CD4-positive, alpha-beta memory T cell (primary cell): ENCODE measurements at places on chromosomes 1 and 21. TPM values are rescaled to one million over a fixed set of nuclear protein-coding genes. Genes with fewer than 3 reads are reported as not detected.

DNA sequence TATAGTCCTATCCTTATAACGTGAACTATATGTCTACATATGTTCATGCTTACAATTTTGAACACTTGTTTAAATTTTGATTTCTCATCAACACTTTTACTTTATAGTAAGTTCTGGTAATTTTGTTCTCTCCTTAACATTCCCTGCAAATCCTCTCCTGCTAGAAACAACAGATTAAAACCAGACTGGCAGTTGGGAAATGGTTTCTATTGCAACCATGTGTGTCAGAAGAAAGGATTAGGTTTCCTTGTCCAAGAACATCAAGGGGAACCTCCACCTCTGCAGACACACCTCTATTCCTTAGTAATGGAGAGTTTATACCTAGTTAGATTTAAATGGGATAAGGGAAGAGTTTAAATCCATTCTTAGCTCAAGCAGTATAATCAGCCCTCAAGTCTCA lies 3.3 kb upstream of the WARS2 start:
- H3K27me3 ChIP-seq, result no peaks in the 10 kb centered on the region
- H3K36me3 ChIP-seq, result no peaks in the 10 kb centered on the region
- H3K4me1 ChIP-seq, result peaks cover 27% of the 10 kb centered on the region
- H3K4me3 ChIP-seq, result no peak overlapping the region
- no peak overlapping the region for H3K27ac ChIP-seq
- DNase-seq, result no peak

DNA sequence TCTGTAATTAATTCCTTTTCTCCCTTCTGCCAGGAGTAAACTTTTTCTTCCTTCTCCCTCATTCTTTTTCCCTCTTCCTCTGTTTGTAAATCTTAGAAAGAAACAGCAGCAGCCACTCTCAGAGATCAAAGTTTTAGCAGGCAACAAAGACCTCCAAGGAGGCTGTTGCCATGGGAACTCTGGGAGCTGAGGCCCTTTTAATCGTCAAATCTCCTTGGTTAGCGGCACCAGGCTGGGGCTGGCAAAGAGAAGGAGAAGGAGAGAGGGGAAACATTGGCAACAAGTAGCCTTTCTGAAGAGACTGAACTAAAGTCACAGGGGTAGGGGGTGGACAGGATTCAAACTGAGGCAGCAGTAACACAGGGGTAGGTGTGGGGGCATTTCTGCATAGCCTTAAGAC lies 25.2 kb downstream of the ILDR2 start:
- no peaks in the 10 kb centered on the region for H3K36me3 ChIP-seq
- H3K27ac ChIP-seq, result no peak overlapping the region
- no peak for DNase-seq
- H3K27me3 ChIP-seq, result peaks cover 4% of the 10 kb centered on the region

DNA sequence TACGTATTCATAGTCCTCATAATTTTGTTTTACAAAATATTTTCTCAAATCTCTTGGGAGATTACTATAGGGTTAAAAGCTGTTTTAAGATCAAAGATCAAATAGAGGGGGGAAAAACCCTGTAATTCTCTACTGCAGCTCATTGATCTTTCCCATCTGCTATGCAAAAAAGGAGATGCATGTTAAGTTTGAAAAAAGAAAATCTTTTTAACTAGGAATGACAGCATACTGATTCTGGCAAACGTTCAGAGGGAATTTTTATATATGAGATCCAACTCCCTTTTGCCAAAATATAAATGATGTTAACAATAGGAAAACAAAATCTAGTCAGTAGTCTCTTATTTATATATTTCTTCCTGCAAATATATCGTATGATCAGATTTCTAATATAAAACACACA lies 69.1 kb downstream of the SMYD3 start:
- no peak overlapping the region for H3K4me3 ChIP-seq
- H3K27me3 ChIP-seq, result no peaks in the 10 kb centered on the region
- H3K36me3 ChIP-seq, result no peaks in the 10 kb centered on the region
- no peaks in the 10 kb centered on the region for H3K4me1 ChIP-seq
- no peak overlapping the region for H3K27ac ChIP-seq

GRCh38 chr21:43728154-43728466 lies 9.2 kb downstream of the PDXK start:
- no peaks in the 10 kb centered on the region for H3K27me3 ChIP-seq
- peaks cover 30% of the 10 kb centered on the region for H3K4me1 ChIP-seq
- peak overlapping the region; percentile 51 for H3K4me3 ChIP-seq
- peak overlapping the region; percentile 47 for H3K27ac ChIP-seq

GRCh38 chr1:223421025-223421424 lies 27.8 kb downstream of the CCDC185 start:
- H3K27me3 ChIP-seq, result no peaks in the 10 kb centered on the region
- H3K4me1 ChIP-seq, result no peaks in the 10 kb centered on the region
- H3K27ac ChIP-seq, result no peak overlapping the region
- H3K4me3 ChIP-seq, result no peak overlapping the region

- no peaks in the 10 kb centered on the region for H3K36me3 ChIP-seq
- H3K4me3 ChIP-seq, result no peak overlapping the region
- DNase-seq, result no peak
- H3K27me3 ChIP-seq, result no peaks in the 10 kb centered on the region
- H3K27ac ChIP-seq, result no peak overlapping the region
- H3K4me1 ChIP-seq, result no peaks in the 10 kb centered on the region
These were observed 137.8 kb downstream of the PTPRC start for GRCh38 chr1:198776602-198777029.

- H3K27ac ChIP-seq, result no peak overlapping the region
- no peak for DNase-seq
- no peak overlapping the region for H3K4me3 ChIP-seq
- no peaks in the 10 kb centered on the region for H3K36me3 ChIP-seq
- no peaks in the 10 kb centered on the region for H3K27me3 ChIP-seq
- H3K4me1 ChIP-seq, result no peaks in the 10 kb centered on the region
These were observed 653.9 kb upstream of the USP24 start for GRCh38 chr1:55869065-55869464.

Gene KCNA10
- total RNA-seq, result not detected

Gene ZNF124
- total RNA-seq, result 25.0 TPM
